ENCODE measurements at places on chromosomes 13 and 19.

DNA sequence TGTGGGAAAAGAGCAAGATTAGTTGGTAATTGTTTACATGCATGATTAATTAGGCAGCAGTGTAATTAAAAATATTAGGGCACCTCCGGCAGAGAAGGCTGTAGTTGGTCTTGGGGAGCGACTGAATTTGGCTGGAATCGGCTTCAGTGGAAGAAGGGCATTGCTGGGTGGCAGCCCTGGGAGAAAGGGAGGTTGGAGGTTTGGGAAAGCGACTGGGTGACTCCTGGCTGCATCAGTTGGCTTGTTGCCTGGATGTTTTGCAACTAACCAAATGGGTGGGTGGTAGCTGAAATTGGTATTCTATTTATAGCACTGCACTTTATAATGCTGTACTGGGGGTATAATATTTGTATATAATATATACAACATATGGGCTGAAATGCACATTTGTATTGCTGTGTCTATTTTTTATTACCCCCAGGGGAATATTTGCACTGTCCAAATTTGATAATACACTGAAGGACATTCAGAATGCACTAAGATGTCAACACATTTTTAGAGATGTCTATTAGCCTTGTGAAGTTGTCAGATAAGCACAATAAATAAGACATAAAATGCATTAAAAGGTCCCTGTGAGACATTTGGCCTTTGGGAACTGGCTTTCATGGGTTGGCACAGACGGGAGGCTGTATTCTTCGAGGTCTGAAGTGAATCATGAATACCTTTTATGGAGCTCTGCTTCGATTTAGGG lies 1.7 kb downstream of the B3GLCT start:
- DNase-seq, result no peak

DNA sequence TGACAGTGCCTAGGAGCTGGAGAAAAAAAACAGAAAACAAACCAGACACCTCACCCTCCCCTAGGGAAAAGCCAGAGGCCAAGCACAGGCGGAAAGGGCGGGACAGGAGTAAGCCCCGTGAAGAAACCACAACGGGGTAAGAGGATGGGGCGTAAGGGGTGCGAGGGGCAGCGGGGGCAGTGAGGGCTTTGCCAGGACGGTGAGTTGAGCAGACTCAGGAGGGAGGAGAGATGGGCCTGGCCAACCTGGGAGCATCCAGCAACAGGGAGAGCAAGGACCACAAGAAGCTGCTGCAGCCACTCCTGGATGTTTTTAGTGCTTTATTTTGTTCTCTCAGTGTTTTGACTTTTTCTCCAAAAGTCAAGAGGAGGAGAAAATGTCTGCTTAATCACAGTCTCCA lies 114.1 kb upstream of the SOX1 start:
- DNase-seq, result no peak

- no peak for DNase-seq
Measured at GRCh38 chr13:76812206-76812897, 73.9 kb downstream of the KCTD12 start.

- no peak for DNase-seq
Measured at GRCh38 chr19:42021185-42021584, 27.2 kb upstream of the ATP1A3 start.

- DNase-seq, result no peak
Measured at GRCh38 chr13:99327126-99327525, 19.9 kb upstream of the GPR183 start.

- DNase-seq, result no peak
Measured at GRCh38 chr13:100508996-100509395, 79.6 kb downstream of the GGACT start.

GRCh38 chr13:75395066-75395465 lies 86.9 kb downstream of the TBC1D4 start:
- DNase-seq, result no peak

DNA sequence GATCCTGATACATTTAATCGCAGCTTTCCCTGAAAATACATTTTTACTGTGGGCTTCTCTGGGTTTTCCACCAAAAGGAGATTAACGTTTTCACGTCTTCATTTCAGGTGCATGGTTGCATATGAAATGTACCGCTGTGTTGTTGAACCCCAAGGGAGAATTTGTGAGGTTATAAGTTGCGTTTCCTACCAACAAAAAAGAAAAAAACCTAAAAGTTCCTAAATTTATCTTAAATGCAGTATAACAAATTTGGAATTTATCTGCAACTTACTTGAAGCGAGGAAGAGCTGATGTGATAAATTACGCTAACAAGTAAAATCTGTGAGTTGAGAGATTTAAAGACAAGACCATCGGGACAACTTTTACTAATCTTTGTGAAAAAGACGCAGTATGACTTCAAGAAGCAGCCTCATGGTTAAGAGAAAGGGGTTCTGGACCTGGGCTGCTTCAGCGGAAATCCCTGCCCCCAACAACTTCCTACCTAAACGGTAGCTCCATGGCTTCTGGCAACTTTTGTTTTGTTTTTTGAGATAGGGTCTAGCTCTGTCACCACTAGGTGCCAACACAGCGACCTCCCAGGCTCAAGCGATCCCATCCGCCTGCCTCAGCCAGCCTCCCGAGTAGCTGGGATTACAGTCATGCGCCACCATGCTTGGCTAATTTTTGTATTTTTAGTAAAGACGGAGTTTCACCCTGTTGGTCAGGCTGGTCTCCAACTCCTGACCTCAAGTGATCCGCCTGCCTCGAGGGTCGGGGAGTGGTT lies 958 bp upstream of the OBI1 start:
- DNase-seq, result no peak

GRCh38 chr19:54029930-54030490 lies 33.7 kb downstream of the VSTM1 start:
- peak; percentile 52 for DNase-seq

- no peak for DNase-seq
Measured at GRCh38 chr19:31527443-31527842, 178.2 kb upstream of the TSHZ3 start.

DNA sequence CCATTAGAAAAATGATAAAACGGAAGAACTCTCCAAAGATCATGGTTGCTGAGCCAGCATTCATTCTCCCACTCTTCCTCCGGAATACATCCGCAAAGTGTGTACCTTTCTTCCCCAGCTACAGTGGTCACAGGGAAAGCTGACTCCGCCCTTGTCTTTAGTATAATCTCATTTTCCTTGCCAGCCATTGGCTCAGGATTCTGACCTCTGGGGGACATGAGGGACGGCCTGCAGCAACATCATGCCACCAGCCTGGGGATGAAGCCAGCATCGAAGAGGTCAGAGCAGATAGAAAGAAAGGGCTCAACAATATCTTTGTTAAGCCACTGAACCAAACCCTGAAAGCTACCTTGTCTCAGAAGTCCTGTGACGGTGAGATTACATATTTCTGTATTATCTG lies 46.3 kb upstream of the TPP2 start:
- DNase-seq, result no peak

- no peak for DNase-seq
Measured at GRCh38 chr13:34776390-34776981, 165.6 kb upstream of the NBEA start.

DNA sequence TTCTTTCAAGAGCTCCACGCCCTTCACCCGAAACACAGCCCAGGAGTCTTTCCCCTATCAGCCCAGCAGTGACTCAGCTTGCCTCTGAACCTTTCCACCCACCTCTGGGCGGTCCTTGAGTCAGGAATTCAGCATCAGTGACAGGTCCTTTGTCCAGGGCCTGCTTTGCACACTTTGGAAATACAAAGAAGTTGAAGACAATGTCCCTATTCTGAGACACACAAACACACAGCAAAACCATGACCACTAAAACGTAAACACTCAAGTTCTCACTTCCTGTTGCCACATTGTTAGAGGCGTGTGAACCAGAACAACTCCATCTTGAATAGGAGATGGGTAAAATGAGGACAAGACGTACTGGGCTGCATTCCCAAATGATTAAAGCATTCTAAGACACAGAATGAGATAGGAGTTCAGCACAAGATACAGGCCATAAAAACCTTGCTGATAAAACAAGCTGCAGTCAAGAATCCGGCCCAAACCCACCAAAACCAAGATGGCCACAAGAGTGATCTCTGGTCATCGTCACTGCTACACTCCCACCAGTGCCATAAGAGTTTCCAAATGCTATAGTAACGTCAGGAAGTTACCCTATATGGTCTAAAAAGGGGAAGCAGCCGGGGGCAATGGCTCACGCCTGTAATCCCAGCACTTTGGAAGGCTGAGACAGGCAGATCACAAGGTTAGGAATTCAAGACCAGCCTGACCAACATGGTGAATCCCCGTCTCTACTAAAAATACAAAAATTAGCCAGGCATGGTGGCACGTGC lies 49.2 kb upstream of the ATP12A start:
- DNase-seq, result no peak

DNA sequence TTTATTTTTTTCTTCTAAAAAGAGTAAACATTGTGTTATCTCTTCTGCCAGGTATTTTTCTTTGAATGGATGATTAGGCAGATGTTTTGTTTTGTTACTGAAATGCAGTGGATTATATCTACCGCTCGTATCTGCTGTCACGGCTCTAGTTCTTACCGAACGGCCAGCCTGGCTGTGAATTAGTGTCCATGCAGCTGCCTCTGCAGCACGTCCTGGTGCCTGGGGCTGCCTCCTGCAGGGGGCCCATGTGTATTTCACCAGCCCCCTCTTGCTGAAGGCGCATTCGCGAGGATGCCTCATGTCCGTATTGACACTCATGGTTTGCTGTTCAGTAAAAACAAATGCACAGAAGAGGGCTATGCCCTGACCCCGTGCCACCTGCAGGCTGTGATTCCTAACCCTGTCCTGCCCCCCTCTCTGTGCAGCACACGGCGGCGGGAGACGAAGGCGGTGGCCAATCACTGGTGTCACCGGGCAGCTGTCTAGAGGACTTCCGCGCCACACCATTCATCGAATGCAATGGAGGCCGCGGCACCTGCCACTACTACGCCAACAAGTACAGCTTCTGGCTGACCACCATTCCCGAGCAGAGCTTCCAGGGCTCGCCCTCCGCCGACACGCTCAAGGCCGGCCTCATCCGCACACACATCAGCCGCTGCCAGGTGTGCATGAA lies 49.9 kb downstream of the RAB20 start:
- DNase-seq, result no peak

GRCh38 chr19:27647423-27647822 lies 1565.5 kb downstream of the UQCRFS1 start:
- no peak for DNase-seq

GRCh38 chr19:32154418-32154817 lies 191.0 kb upstream of the ZNF507 start:
- DNase-seq, result no peak

DNA sequence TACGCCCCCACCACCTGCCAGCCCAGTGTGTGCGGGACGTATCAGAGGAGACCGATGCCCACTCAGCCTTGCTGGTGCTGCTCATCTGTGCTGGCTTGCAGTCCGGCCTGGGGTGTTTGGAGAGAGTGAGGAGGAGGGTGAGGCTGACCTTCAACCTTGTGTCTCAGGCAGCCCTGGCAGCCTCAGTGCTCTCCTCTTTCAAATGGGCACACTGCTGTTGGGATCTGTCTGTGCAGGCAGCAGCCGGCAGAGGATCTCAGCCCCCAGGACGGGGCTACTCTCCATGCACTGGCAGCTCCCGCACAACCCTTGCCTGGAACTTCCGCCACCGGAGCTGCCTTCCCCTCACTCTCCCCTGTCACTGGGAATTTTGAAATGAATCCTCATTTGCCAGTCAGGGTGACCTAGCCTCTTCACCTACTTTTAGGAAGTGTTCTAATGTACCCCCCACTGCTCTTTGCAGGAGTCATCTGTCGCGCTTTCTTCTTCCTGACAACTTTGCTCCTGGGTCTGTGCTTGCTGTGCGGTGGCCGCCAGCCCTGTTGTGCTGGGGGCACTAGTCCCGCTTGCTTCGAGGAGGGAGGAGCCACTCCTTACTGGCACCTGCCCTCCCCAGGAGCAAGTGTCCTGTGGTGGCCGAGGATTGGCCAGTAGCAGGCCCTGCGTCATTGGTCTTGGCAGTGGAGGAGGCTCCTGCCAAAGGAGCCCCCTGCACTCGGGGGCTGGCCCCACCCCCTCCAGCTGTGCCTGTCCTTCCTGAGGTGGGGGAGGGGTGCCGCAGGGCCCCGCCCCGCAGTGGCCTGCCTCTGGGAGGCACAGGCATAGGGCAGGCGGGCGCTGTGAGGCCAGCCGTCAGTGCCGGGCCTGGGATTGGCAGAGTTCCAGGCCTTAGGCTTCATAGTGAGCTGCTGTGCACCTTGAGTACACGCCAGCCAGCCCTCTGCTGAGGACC lies 53.4 kb downstream of the TSSK6 start:
- DNase-seq, result no peak

- DNase-seq, result peak; percentile 65
Measured at GRCh38 chr13:102800145-102801041, 1.5 kb downstream of the BIVM start.

DNA sequence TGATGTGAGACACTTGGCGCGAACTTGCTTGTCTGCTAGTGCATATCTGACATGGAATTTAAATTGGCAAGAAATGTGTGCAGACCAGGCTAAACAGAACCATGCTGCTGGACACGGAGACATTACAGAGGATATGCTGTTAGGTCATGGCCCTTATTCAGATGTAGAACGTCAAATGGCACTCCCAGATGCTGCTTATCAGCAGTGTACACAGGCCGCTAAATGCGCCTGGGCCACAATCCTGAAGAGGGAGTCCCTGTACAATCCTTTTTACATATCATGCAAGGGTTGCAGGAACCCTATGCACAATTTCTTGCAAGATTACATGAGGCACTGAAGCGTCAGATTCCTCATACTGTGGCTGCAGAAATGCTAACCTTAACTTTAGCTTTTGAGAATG lies 9.3 kb downstream of the ZNF350 start:
- DNase-seq, result no peak

DNA sequence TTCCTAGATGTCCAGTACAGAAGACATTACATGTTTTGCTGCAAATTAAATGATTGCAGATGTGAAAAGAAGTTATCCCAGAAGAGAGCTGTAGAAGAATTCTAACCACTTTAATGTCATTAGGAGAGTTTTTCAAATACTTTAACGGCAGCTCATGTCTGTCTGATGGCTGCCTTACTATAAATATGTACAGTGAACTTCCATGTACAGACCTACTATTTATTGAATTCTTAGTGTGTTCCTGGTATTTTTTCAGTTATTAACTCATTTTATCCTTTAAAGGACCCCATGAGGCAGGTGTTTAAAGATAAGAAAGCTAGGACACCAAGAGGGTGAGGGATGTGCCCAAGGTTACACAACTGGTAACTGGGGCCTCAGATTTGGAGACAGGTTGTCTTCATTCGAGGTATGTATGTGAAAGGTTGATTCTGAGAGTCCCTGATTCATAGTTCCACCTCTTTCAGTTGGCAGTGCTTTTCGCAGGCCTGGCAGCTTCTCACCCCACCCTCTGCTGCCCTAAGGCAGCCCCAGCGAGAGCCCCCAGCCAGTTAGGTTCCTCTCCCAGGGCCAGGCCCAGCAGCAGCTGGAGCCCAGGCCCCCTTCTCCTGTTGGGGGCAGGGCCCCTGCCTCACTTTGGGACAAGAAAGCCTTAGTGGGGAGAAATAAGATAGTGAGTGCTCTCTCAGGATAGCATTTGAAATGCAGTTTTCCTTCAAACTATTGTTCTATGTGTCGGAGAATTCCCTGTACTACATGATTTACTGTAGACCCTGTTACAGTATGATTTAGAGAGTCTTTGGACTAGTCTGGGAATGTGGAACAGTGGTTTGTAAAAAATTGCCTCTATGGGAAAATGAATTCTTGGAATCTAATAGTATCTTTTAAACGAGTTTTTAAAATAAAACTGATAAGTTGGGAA lies 67.7 kb upstream of the TEX29 start:
- no peak for DNase-seq
